ENCODE measurements at places on chromosomes 5 and 9. TPM values are rescaled to one million over a fixed set of nuclear protein-coding genes. Genes with fewer than 3 reads are reported as not detected.

Gene FOXD4
- 0.42 TPM for total RNA-seq

Gene FAM151B
- total RNA-seq: 2.0 TPM

Gene SLC6A7
- not detected for total RNA-seq

Gene OR13J1
- not detected for total RNA-seq

Gene IL33
- total RNA-seq: 13.8 TPM

Gene BNC2
- 33.1 TPM for total RNA-seq

Gene PDE8B
- total RNA-seq: not detected

Gene SV2C
- 0.07 TPM for total RNA-seq

Gene ODF2
- 49.5 TPM for total RNA-seq

Gene GABRA6
- total RNA-seq: not detected

Gene IRX4
- total RNA-seq: not detected

Gene OR1J2
- total RNA-seq: not detected

Gene TICAM2
- 3.5 TPM for total RNA-seq

Gene SNCB
- total RNA-seq: not detected

Gene STRBP
- 14.8 TPM for total RNA-seq

Gene GRXCR2
- total RNA-seq: not detected

Gene NKD2
- not detected for total RNA-seq

Gene HAUS6
- total RNA-seq: 19.6 TPM

Gene ZNG1C
- total RNA-seq: 31.5 TPM

Gene SAXO1
- not detected for total RNA-seq

Gene TRIM36
- total RNA-seq: 0.69 TPM

Gene IL13
- not detected for total RNA-seq

Gene STK32A
- not detected for total RNA-seq

Gene BTNL9
- 0.13 TPM for total RNA-seq

Gene SLC24A2
- not detected for total RNA-seq

Gene CCDC183
- total RNA-seq: 0.37 TPM

Gene HTR1A
- total RNA-seq: not detected

Gene ZDHHC12
- 31.1 TPM for total RNA-seq

Gene MACIR
- 9.6 TPM for total RNA-seq

Gene SLC27A6
- 0.18 TPM for total RNA-seq

Gene SLC22A4
- total RNA-seq: 5.4 TPM

Gene WHRN
- total RNA-seq: 0.69 TPM

Gene EQTN
- total RNA-seq: not detected

Gene HSPB3
- total RNA-seq: not detected

Gene PCDHGA7
- total RNA-seq: 1.5 TPM

Gene FIBCD1
- total RNA-seq: not detected

Gene NMUR2
- total RNA-seq: not detected

Gene PAXX
- 35.0 TPM for total RNA-seq

Gene PCDHGA2
- 1.2 TPM for total RNA-seq

Gene KCNMB1
- total RNA-seq: 0.29 TPM

Gene CCL21
- not detected for total RNA-seq

Gene TEX48
- total RNA-seq: not detected

Gene SH3TC2
- total RNA-seq: 4.3 TPM

Gene PCDHGA8
- total RNA-seq: 0.95 TPM

Gene KIF24
- 4.5 TPM for total RNA-seq

Gene NEUROG1
- not detected for total RNA-seq

Gene RBM27
- total RNA-seq: 17.7 TPM

Gene AJM1
- total RNA-seq: 1.3 TPM

Gene NDUFA8
- total RNA-seq: 65.5 TPM

Gene AMBP
- not detected for total RNA-seq

Gene NR5A1
- not detected for total RNA-seq

Gene MYMK
- total RNA-seq: not detected

Gene ZNF474
- not detected for total RNA-seq

Gene SHLD3
- 3.6 TPM for total RNA-seq

Gene HARS1
- 104 TPM for total RNA-seq

Gene TAF1L
- not detected for total RNA-seq

Gene IFNA13
- total RNA-seq: not detected

Gene OTULINL
- total RNA-seq: 0.42 TPM
